Activated T-cell treated with anti-CD3 and anti-CD28 coated beads, Interleukin-2, amount 50 U/mL, for 72 hours (primary cell): ENCODE measurements at places on chromosomes 3 and 15. TPM values are rescaled to one million over a fixed set of nuclear protein-coding genes. Genes with fewer than 3 reads are reported as not detected.

Gene CHRM5
- total RNA-seq = not detected

Gene GABPB1
- 56.4 TPM for total RNA-seq

Gene VGLL3
- not detected for total RNA-seq

Gene RLBP1
- total RNA-seq = 0.53 TPM

Gene CKMT1A
- total RNA-seq = 1.0 TPM

Gene RARB
- total RNA-seq = not detected

Gene PPP1R14D
- not detected for total RNA-seq

Gene B3GNT5
- 17.3 TPM for total RNA-seq

Gene CTDSPL
- total RNA-seq = 7.0 TPM

Gene ESYT3
- 1.1 TPM for total RNA-seq

Gene FETUB
- total RNA-seq = not detected

Gene SNX1
- total RNA-seq = 113 TPM

Gene MRPS22
- total RNA-seq = 67.5 TPM

Gene CP
- not detected for total RNA-seq

Gene ISLR
- not detected for total RNA-seq

Gene NR2F2
- total RNA-seq = not detected

Gene SH2D7
- total RNA-seq = not detected
